ENCODE measurements at places on chromosomes 11 and 22. TPM values are rescaled to one million over a fixed set of nuclear protein-coding genes. Genes with fewer than 3 reads are reported as not detected.
A peak's percentile ranks its signal among the peaks of the same experiment; 100 is the strongest.

CD6 gene
- total RNA-seq: 2.3 TPM

DNA sequence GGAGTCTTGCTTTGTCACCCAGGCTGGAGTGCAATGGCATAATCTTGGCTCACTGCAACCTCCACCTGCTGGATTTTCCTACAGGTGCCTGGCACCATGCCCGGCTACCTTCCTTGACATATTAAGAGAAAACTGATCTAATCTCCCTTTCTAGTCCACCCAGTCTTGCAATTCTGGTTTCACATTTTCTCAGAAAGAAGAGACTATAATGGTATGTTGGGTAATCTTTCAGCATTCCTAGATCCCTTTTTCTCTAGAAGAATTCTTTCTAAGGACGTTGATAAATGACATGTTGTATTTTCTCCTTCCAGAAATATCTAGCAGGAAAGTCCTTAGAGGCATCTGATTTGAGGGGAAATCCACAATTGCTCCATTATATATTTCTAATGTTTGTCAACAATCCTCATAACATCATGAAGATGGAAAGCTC, 10.4 kb upstream of the HSPA8 start:
- DNase-seq: no peak

SPON1 gene
- total RNA-seq: 64.2 TPM

DNA sequence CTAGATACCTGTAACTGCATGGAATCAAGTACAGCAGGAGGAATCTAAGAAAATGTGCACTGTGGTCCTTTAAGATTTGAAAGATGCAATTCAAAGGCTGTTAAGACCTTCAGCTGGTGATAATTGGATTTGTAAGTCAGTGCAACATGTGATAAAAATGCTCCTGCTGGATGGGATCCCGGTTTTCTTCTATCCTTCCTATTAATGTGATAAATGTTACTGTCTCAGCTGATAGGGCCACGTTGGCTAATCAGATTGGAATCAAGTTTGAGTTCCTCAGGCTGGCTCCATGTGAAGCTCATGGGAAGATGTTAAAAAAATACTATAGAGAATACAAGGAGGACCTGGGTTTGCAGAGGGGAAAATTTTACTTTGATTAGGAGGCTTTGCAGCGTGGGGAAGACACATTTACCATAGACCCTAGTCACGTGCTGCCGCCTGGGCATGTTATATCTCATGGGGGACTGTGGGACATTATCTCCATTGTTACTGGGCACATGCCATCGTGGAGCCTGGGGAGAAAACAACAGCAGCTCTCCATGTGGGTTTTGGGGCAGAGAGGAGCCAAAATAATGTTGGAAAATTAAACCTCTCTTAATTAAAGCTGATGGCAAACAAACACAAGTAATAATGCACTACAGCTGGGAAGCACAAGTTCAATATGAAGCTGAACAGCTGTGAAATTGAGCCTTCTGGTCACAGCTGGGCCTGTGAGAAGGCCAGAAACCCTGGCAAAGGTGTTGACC, 652.5 kb downstream of the NTM start:
- no peak for DNase-seq

DNA sequence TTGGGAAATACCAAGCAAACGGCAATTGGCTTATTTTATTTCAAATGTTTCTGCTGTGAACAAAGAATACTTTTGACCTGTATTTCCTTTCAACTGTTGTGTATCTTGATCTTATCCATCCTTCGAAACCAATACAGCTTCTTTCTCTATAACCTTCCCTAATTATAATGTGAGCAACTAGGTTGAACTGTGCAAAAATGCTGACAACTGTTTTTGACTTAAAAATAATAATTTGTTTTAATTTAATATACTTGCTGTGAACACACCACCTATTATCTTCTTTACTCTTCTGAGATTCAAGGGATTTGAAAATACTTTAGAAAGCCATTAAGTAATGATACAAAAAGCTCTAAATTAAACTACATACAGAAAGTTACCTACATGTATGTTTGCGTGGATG, 682.5 kb upstream of the CCDC179 start:
- DNase-seq: no peak

WT1 gene
- total RNA-seq: 0.09 TPM

GRCh38 chr11:134582770-134583095, 170.7 kb upstream of the B3GAT1 start:
- no peak for DNase-seq

DNA sequence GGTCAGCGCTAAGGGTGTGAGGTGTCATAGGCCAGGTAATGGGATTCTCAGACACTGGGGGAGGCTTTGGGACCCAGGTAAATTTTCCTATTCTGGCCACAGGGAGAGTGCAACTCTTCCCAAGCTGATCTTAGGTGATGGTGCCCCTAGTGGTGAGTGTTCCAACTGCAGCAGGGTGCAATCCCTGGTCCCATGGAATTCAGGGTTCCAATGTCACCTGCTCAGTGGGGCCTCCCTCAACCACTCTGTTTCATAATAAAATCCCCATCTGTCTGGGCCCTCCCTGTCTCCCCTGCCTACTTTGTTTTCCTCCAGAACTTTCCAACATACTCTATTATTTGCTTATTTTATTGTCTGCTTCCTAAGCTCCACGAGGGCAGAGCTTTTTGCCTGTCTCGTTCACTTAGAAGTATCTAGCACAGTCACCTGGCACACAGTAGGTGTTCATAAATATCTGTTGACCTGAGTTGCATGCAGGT, 2.9 kb upstream of the SGSM1 start:
- DNase-seq: peak; percentile 75

CCDC188 gene
- 0.65 TPM for total RNA-seq

DNA sequence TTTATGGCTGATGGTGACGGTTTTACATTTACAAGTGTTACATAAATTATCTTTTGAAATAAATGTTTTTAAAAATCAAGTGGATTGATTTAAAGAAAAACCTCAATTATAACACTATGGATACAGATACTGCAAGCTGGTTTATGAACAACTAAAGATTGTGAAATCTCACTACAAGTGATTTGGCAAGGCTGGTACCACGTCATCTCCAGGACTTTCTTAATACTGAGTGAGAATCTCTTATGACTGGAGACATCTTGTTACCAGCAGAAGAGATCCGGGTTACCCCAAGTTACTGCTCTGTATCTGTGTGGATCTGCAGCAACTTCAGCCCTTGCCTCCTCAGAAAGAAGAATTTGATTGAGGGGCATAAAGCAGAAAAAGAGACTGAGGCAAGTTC, 452.9 kb downstream of the MN1 start:
- DNase-seq: no peak

OR52A1 gene
- not detected for total RNA-seq

LRRC74B gene
- total RNA-seq: 0.31 TPM
